ENCODE measurements at places on chromosomes 3 and 15.

- DNase-seq: no peak
Observed at GRCh38 chr3:172079326-172079976, 40.1 kb downstream of the FNDC3B start.

DNA sequence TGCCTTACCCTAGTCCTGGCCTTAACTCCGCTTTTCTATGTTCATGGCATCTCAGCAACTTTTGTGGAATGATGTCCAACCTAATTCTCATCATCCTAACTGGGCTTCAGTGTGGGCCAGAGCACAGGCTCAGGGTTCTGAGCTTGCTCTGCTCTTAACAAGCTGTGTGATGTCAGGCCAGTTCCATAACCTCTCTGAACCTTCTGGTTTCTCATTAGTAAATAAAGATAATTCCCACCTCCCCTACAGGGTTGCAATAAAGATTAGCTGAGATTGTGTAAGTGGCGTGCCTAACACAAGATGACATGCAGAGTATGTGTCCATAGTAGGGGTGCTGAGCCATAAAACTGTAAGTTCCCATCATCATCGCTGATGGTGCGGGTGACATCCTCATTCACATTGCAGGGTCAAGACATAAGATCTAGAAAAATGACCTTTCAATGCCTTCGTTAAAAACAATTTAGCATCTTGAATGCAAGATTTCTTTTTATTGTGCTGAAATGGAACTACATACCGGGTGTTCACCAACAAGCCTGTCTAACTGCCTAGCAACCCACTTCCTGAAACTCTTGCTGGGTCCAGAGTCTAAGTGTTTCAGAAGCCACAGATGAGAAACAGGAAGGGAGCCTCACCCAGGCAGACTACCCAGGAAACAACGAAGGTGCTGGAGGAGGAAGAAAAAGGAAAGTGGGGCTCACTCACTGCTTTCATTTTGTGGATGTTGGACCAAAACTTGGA is 36.2 kb downstream of the CDCP1 start:
- DNase-seq: peak; percentile 28

GRCh38 chr3:185280572-185281365 is 26.9 kb upstream of the EHHADH start:
- DNase-seq: peak; percentile 71

DNA sequence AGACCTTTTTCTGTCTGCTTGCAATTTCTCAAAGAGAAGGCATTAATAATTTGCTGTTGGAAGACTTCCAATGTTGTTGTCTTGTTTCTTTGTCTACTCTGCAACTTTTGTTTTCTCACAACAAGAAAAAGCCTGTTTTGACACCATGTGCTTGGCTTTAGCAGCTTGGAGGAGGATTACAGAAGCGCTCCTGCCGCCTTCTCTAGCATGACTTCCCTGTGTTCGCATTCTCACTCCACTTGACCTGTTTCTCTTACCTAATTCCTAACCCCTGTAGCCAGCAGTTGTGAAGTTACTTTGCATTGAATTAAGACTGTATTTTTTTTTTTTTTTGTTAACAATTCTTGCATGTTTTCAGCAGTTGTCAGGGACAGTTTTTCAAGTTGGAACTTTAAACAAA is 235.3 kb upstream of the GOLIM4 start:
- DNase-seq: no peak

DNA sequence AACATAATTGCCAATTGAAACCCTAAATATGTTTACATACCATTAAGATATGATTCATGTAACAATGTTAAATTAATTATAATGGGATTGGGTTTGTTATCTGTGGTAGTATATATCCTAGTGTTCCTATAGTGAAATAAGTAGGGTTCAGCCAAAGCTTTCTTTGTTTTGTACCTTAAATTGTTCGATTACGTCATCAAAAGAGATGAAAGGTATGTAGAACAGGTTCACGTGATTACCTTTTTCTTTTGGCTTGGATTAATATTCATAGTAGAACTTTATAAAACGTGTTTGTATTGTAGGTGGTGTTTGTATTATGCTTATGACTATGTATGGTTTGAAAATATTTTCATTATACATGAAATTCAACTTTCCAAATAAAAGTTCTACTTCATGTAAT is 212.4 kb downstream of the CHL1 start:
- DNase-seq: no peak

- DNase-seq: no peak
Observed at GRCh38 chr15:90209591-90209990, 8.5 kb downstream of the SEMA4B start.

DNA sequence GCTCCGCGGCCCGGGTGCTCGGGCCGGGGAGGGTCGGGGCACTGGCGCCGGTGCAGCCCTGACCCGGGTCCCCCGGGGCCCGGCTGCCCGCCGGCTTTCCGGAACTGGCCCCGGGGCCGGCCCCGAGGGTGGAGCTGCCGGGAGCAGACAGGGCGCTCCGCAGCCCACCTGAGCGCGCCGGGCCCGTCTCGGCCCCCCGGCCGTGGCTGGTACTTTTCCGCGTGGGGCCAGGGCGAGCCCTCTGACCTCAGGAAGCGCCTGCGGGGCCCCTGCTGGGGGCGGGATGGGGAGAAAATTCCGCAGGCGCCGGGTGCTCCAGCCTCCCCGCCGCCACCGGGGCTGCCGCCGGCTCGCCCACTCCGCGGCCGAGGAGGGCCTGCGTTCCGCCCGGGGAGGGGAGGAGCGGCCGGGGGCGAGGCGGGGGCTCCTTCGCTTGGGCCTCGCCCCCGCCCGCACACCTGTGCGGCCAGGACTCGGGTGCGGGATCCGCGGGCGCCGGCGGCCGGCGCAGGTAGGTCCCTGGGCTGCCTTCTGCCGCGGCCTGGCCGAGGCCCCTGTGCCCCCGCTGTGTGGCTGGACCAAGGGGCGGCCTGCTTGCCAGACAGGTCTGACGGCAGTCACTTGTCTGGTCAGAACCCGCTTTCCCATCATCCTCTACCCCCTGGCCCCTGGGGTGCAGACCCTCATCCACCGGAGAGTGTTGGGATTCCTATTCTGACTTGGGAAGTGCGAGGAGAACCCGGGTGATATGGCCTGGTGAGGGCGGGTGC is 3.5 kb downstream of the FURIN start:
- DNase-seq: peak; percentile 27

DNA sequence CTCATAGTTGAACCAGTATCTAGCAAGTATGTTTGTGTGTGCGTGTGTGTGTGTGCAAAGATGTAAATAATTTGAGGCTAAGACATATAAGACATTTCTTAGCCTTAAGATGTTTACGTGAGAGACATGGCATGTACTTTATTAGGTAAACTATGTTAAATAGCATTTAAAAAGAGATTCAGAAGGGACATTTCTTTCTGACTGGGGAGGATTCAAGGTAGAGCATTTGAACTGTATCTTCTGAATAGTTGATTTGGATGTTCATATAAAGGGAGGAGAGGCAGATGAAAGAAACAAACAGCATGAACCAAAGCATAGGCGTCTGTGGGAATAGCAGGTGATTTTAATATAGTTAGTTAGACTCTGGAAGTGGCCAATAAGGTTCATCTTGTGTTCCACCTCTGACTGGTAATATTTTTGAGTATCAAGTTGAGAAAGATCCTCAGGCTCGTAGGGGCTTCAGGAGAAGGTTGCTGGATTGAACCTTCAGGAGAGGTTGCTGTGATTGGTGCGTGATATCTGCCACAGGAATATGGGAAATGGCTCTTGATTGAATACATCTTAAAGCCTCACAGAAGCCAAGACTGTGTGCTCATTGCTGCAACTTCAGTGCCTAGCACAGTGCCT is 12.6 kb downstream of the NFKBIZ start:
- no peak for DNase-seq

DNA sequence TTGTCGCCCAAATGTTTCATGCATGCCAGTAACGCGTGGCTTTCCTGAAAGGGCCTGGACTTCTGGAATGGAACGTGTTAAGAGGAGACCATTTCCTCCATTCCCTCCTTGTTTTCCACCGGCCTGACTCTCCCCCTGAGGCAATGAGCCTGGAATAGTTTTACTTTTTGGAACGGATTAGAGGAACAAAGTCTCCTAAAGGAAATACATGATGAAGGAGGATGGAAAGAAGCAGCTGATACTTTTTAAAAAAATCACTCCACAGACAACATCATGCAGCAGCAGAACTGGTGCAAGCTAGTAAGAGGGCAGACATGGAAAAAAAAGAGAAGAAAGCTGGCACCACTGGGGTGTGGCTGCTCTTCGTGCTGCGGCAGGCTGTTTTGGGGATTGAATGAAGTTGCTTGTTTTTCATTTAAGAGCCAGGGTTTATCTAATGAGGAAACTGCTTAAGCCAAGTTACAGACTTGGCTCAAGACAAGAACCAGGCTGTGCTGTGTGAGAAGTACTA is 3.6 kb upstream of the KBTBD12 start:
- DNase-seq: no peak

- no peak for DNase-seq
Observed at GRCh38 chr3:127546554-127546953, 44.0 kb downstream of the TPRA1 start.
